Suprapubic skin (tissue), 4 donors: ENCODE measurements at places on chromosomes 1 and 21.
A peak's percentile ranks its signal among the peaks of the same experiment; 100 is the strongest.

GRCh38 chr21:38914528-38915293, 109.0 kb downstream of the ETS2 start:
- H3K36me3 ChIP-seq = no peaks in the 10 kb centered on the region
- DNase-seq = no peak
- H3K27me3 ChIP-seq = no peaks in the 10 kb centered on the region

GRCh38 chr21:17427831-17428483, 84.9 kb upstream of the CXADR start:
- DNase-seq = no peak
- H3K4me1 ChIP-seq = no peaks in the 10 kb centered on the region
- H3K27me3 ChIP-seq = no peaks in the 10 kb centered on the region
- H3K36me3 ChIP-seq = no peaks in the 10 kb centered on the region
- H3K27ac ChIP-seq = no peak overlapping the region

GRCh38 chr21:42080788-42081083, 9.6 kb downstream of the UMODL1 start:
- DNase-seq = no peak
- no peaks in the 10 kb centered on the region for H3K36me3 ChIP-seq
- H3K4me1 ChIP-seq = peaks cover 27% of the 10 kb centered on the region

- no peak overlapping the region for H3K27ac ChIP-seq
- peaks cover 30% of the 10 kb centered on the region for H3K4me1 ChIP-seq
- H3K4me3 ChIP-seq = no peak overlapping the region
- no peak for DNase-seq
These were observed 129.7 kb upstream of the UBE2U start for GRCh38 chr1:64073705-64074104.

DNA sequence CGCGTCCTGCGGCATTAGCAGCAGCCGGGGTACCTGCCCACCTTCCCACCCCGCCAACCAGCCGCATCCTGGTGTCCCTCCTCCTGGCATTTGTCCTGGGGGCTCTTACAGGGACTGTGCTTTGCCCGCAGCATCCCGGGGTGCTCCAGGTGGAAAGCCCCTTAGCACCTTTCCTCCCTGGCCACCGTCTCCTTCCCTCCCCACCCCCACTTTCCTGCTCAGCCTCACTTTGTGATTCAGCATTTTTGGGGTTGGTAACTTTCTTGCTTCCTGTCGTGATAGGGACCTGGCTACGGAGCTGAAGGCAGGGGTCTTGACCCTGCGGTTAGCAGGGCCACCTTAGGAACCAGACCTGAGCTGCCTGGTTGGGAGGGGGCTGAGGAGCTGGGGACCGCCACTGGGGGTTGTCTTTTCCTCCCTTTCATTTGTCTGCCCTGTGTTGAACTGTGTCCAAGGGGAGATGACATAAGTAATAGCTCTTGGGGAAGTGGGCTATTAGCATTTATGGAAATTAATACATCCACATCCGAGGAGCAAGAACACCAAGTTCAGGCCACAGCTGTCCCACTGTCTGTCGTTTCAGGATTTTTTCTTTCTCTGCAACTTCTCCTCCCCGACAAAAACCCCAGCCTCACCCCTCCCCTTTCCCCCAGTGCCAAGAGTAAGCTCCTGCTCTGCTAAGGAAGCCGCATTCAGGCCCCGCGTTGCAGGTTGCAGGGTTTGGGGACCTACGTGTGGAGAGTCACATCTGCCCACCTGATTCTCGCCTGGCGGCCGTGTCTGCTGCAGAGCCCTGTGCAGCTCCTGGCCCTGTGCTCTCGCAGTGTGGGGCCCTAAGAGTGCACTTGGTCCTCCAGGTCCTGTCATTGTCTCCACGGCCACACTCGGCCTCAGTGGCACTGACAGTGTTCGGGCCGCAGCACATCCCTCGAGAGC, 1.6 kb upstream of the NPHP4 start:
- no peak for DNase-seq
- no peaks in the 10 kb centered on the region for H3K36me3 ChIP-seq
- H3K4me3 ChIP-seq = peak overlapping the region; percentile 79
- H3K4me1 ChIP-seq = peaks cover 31% of the 10 kb centered on the region
- H3K27ac ChIP-seq = no peak overlapping the region

DNA sequence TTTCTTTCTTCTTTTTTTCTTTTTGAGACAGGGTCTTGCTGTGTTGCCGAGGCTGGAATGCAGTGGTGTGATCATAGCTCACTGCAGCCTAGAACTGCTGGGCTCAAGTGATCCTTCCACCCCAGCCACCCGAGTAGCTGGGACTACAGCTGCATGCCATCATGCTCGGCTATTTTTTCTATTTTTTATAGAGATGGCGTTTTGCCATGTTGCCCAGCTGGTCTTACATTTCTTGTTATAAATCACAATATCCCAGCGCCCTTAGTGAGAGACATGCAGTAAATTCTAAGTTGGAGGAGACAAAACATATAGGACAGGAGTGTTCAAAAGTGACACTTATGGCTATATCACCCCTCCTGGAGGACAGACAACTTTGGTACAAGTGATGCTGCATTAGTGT, 31.3 kb upstream of the ACTN2 start:
- no peak for DNase-seq
- no peak overlapping the region for H3K27ac ChIP-seq
- H3K4me3 ChIP-seq = no peak overlapping the region
- no peaks in the 10 kb centered on the region for H3K27me3 ChIP-seq
- no peaks in the 10 kb centered on the region for H3K4me1 ChIP-seq

- no peaks in the 10 kb centered on the region for H3K36me3 ChIP-seq
- peaks cover 3% of the 10 kb centered on the region for H3K4me1 ChIP-seq
- no peak overlapping the region for H3K4me3 ChIP-seq
These were observed 8.8 kb downstream of the MROH7 start for GRCh38 chr1:54650417-54650816.

GRCh38 chr21:34582506-34583150, 32.3 kb downstream of the RCAN1 start:
- peaks cover 30% of the 10 kb centered on the region for H3K4me1 ChIP-seq
- no peaks in the 10 kb centered on the region for H3K36me3 ChIP-seq
- DNase-seq = no peak
- no peaks in the 10 kb centered on the region for H3K27me3 ChIP-seq

GRCh38 chr1:182952677-182953444, at the start of gene SHCBP1L:
SHCBP1L (minus strand) TSS chr1:182953166; CDS start chr1:182953133, 33 bp downstream.
- H3K27ac ChIP-seq = no peak within 1 kb of the TSS
- peak within 1 kb of the TSS; percentile 47 for H3K4me3 ChIP-seq
- no peaks in the 10 kb centered on the region for H3K36me3 ChIP-seq
- peaks cover 19% of the 10 kb centered on the region for H3K27me3 ChIP-seq
- DNase-seq = no peak
- peaks cover 11% of the 10 kb centered on the region for H3K4me1 ChIP-seq

GRCh38 chr1:211280910-211281309, 21.7 kb downstream of the RCOR3 start:
- no peak overlapping the region for H3K4me3 ChIP-seq
- no peak for DNase-seq
- H3K27ac ChIP-seq = no peak overlapping the region
- no peaks in the 10 kb centered on the region for H3K27me3 ChIP-seq
- peaks cover 86% of the 10 kb centered on the region for H3K36me3 ChIP-seq

DNA sequence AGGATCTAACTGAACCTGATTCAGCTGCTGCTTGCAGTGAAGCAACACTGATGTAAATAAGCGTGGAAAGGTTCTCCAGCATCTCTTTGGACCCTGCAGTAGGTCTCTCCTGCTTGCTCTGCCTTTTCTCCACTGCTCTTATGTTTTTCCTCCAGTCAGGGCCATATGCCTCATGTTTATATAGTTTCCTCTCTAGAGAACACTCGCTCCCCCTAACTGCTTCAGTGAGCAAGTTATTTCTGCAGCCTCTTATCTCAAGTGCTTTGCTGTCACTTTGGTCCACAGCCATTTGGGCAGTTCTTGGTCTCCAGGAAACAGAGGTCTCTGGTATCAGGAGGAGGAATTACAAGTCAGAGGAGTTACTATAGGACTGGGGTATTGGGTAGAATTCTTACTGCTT, 5.3 kb downstream of the PRUNE1 start:
- H3K4me1 ChIP-seq = peaks cover 12% of the 10 kb centered on the region
- H3K36me3 ChIP-seq = peaks cover 9% of the 10 kb centered on the region
- H3K27ac ChIP-seq = no peak overlapping the region
- DNase-seq = no peak

GRCh38 chr1:181335631-181336030, 147.7 kb upstream of the CACNA1E start:
- H3K36me3 ChIP-seq = no peaks in the 10 kb centered on the region
- no peak overlapping the region for H3K27ac ChIP-seq
- no peaks in the 10 kb centered on the region for H3K4me1 ChIP-seq
- no peak for DNase-seq

- no peaks in the 10 kb centered on the region for H3K27me3 ChIP-seq
- peaks cover 52% of the 10 kb centered on the region for H3K36me3 ChIP-seq
- no peaks in the 10 kb centered on the region for H3K4me1 ChIP-seq
- H3K27ac ChIP-seq = no peak overlapping the region
- no peak overlapping the region for H3K4me3 ChIP-seq
These were observed 39.8 kb downstream of the DIP2A start for GRCh38 chr21:46498335-46499050.

GRCh38 chr1:110053552-110054428, 16.7 kb downstream of the ALX3 start:
- H3K27me3 ChIP-seq = no peaks in the 10 kb centered on the region
- no peak overlapping the region for H3K4me3 ChIP-seq
- DNase-seq = peak; percentile 79
- H3K4me1 ChIP-seq = peaks cover 40% of the 10 kb centered on the region
- H3K36me3 ChIP-seq = peaks cover 87% of the 10 kb centered on the region
- H3K27ac ChIP-seq = no peak overlapping the region

GRCh38 chr1:40627987-40628902, 37.2 kb downstream of the RIMS3 start:
- no peak overlapping the region for H3K4me3 ChIP-seq
- H3K27ac ChIP-seq = no peak overlapping the region
- DNase-seq = peak; percentile 35
- H3K36me3 ChIP-seq = no peaks in the 10 kb centered on the region
- no peaks in the 10 kb centered on the region for H3K4me1 ChIP-seq

DNA sequence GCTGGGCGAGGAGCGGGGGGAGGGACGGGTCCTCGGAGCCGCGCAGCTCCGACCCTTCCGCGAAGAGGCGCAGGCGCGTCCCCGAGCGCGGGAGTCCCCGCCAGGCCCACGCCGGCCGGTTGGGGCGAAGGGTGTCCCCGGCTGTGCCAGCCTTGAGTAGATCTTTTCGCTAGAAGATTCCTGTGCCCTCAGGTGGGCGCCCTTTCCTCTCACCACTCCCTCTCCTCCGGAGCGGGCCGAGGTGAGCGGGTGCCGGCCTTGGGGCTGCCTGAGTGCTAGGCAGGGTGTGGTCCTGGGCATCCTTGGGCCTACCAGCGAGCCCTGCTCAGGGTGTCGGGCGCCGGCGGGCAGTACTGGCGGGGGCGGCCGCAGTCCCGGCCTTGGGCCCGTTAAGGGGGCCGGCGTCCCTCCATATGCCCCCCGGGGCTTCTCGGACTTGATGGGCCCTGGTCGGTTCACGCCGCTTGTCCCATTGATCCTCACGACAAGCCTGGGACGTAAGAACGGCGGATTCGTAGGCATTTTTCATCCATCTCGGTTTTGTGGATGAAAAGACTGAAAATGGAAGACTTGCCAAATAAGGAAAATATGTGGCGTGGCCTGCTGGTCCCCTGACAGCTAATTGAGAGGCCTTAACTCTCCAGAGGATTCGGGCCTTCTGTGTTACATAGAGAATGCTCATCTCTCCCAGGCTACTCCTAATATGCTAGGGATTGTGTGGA, 712 bp downstream of the DEGS1 start:
- peaks cover 49% of the 10 kb centered on the region for H3K4me1 ChIP-seq
- DNase-seq = no peak
- H3K4me3 ChIP-seq = peak overlapping the region; percentile 99
- no peaks in the 10 kb centered on the region for H3K36me3 ChIP-seq
- H3K27me3 ChIP-seq = no peaks in the 10 kb centered on the region
- peak overlapping the region; percentile 98 for H3K27ac ChIP-seq

DNA sequence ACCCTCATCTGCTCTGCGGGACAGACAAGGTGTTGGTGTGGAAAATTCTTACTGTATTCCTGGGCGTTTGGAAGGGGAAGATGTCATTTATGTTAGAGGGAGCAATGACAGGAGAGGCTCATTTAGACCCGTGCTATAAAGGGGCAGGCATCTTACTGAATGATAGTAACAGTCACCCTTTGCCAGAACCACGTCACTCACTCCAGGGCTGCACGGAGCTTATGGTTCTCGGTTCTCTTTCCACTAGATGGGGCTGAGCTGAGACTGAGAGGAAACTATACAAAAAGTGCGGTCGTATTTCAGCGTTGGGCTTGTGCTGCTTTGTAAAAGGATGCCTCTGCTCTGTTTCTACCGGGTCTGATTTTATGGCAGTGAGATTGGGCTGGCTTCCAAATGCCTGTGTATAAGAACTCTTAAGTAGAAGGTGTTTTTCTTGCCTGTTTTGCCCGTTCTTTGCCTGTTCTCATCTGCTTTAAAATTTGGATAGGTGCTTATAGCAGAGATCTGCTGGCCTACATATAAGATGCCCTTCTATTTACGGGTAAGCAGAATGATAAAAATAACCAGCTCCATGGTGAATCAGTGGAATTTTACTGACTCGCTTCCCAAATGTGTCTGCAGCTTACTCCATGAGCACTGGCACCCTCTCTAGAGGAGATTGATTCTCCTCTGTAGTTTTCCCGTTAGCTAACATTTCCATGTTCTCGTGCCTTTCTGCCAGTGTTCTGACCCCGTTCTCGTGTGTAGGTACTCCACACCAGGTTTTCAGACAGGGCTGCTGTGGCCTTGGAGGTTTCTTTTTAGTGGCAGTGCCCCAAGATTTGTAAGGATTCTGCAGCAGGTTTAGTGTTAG, 55.9 kb downstream of the MRPS6 start:
- no peak overlapping the region for H3K4me3 ChIP-seq
- peaks cover 12% of the 10 kb centered on the region for H3K36me3 ChIP-seq
- DNase-seq = no peak
- peak overlapping the region; percentile 50 for H3K27ac ChIP-seq

- no peak overlapping the region for H3K27ac ChIP-seq
- no peaks in the 10 kb centered on the region for H3K4me1 ChIP-seq
- H3K27me3 ChIP-seq = peaks cover 2% of the 10 kb centered on the region
- no peak for DNase-seq
- no peaks in the 10 kb centered on the region for H3K36me3 ChIP-seq
- H3K4me3 ChIP-seq = no peak overlapping the region
These were observed 116.4 kb downstream of the TBX19 start for GRCh38 chr1:168396940-168397684.

- DNase-seq = no peak
- peaks cover 28% of the 10 kb centered on the region for H3K4me1 ChIP-seq
- no peak overlapping the region for H3K4me3 ChIP-seq
These were observed 42.8 kb upstream of the RASAL2 start for GRCh38 chr1:178051071-178051470.

DNA sequence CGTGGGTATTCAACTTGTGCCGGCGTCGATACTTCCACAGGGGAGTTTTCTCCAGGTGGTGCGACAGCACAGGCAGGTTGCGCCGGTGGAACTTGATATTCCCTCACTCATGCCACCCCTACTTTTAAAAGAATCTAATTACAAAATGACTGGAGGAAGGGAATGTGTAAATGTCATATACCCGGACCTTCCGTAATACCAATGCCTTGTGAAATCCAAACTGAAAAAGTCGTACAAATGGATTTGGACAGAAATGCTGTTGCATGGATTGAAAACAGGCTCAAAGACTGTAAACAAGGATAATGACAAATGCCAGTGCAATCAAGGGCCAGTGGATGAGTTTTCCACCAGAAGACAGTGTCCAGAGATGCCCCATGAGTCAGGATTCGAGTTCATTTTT, 235.3 kb upstream of the USP25 start:
- no peaks in the 10 kb centered on the region for H3K27me3 ChIP-seq
- no peak for DNase-seq
- no peaks in the 10 kb centered on the region for H3K36me3 ChIP-seq
- no peak overlapping the region for H3K4me3 ChIP-seq
- H3K27ac ChIP-seq = no peak overlapping the region
- H3K4me1 ChIP-seq = no peaks in the 10 kb centered on the region
